ENCODE measurements at places on chromosomes 16 and 17. TPM values are rescaled to one million over a fixed set of nuclear protein-coding genes. Genes with fewer than 3 reads are reported as not detected.

Gene ANKRD40CL
- not detected for total RNA-seq

Gene PITPNC1
- total RNA-seq = 150 TPM

Gene TBC1D3D
- total RNA-seq = 4.9 TPM

- no peak for DNase-seq
Observed at GRCh38 chr16:66903544-66904427, 14.9 kb downstream of the CDH16 start.

Gene EPX
- total RNA-seq = not detected

DNA sequence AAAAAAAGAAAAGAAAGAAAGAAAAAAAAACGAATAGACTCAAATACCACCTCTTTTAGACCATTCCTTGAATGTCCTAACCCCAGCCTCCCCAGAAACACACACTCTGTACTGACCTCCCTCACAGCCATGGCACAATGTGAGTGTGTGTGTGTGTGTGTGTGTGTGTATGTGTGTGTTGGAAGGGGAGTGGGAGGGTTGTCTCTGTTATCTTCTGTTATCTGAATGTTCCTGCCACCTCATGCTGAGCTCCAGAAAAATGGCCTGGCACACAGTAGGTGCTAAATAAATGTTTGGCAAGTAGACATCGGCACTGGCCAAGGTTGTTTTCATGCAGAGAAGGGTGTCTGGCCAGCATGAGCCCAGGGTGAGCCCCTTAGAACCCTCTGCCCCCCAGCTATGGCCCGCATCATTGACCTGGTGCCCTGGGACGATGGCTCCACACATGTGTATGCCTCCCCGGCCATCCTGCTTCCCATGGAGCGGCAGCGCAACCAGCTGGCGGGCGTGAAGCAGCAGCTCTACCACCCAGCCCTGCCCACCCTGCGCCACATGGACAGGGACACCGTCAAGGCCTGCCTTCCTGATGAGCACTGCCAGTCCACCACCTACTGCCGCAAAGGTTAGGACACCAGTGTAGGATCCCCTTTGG, 6.6 kb upstream of the CNGB1 start:
- no peak for DNase-seq

DNA sequence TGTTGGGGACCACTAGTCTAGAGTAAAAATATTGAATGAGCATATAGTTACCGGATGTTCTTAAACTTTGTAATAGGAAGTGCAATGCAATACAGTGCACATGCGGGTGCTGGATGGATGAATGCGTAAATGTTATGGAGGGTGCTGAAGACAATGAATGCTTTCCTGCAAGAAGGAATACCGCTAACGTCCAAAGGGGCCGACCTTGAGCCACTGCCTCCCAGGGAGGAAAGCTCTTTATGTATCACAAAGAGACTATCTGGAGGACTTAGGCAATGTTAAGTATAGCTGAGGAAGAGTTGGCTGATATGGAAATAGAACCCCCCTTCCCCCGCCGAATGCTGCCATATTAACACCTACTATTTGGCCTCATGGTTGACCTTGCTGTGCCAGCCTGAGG, 27.5 kb upstream of the SHCBP1 start:
- no peak for DNase-seq

DNA sequence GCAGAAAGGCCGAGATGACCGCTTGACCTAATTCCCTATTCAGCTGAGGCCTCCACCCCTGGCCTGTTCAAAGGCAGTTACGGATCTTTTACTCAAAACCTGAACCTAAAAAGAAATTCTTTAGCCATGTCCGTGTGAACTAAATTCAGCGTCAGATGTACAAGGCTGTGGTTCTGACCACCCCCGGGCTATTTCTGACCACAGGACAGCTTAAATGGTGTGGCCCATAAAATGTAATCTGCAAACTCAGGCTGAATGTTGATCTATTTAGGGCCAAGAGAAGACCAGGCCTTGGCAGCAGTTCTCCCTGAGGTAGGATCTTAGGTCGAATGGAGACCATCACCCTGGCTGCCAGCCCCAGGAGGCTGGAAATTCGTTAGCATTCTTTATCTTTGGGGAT, 485.5 kb downstream of the WWOX start:
- no peak for DNase-seq

DNA sequence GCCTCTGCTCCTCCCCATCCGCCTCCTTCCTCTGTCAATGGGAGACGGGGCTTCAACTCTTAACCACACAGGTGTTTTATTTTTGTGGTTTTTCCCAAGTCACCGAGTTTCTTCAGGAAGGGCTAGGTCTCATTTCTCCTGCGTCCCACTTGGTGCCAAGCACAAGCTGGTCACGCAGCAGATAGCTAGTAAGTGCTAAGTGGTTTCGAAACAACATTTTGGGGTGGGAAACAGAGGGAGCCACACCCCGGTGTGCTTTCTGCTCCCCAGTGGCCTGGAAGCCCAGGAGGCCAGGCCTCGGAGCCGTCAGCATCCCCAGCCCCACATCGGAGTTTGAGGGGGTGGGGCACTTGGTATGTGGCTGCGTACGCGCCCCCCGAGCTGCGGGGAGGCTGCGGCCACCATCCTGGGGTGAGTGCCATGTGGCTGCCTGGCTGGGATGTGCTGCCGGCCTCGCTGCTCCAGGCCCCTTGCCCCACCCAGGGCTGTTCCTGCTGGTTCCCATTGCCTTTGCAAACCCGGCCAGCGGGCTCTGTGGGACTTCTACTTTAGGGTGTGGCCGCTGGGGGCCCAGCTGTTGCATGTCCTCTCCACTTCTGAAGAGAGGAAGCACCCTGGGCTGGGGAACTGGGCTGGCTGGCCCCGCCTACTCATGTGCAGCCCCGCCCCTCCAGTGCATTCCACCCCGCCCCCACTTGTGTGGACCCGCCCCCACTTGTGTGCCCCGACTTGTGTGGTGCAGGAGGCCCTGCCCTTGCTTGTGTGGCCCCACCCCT, 55.6 kb downstream of the BAIAP2 start:
- no peak for DNase-seq

- DNase-seq = no peak
Observed at GRCh38 chr16:2959206-2959605, 4.9 kb upstream of the KREMEN2 start.

Gene C17orf100
- 0.82 TPM for total RNA-seq

DNA sequence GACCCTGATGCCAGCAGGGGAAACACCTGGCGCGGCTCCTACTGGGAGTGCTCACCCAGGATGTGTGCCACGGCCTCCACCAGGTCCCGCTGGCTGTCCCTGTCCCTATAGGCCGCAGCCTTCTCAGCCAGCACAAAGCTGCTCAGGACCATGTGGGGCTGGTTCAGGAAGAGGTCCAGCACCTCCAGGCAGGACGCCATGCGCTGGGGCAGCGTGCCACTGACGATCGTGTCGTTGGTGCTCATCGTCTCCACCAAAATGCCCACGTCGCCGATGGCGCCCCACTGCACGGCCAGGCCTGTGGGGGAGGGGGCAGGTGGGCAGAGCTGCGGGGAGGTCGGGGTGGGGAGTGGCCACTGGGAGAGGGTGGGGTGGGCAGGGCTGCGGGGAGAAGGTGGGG, 15.9 kb upstream of the DUS1L start:
- DNase-seq = no peak

- no peak for DNase-seq
Observed at GRCh38 chr17:71726341-71726740, 394.5 kb upstream of the SOX9 start.

DNA sequence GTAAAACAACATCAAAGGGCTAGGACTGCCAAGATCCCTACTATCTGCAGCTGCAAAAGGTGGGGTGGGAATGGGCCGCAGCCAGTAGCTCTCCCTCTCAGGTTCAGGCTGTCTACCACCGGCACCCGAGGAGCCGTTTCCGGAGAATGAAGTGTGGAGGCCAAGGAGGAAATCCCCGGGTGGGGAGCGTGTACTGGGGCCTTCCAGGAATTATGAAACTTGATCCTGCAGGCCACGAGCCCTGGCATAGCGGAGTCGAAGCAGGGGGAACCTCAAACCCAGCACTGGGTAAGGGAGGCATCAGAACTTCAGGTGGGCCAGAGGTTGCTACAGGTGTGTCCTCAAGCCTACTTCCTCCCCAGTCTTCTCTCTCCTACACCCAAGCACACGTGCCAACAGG, 5.1 kb downstream of the INPP5K start:
- DNase-seq = no peak

DNA sequence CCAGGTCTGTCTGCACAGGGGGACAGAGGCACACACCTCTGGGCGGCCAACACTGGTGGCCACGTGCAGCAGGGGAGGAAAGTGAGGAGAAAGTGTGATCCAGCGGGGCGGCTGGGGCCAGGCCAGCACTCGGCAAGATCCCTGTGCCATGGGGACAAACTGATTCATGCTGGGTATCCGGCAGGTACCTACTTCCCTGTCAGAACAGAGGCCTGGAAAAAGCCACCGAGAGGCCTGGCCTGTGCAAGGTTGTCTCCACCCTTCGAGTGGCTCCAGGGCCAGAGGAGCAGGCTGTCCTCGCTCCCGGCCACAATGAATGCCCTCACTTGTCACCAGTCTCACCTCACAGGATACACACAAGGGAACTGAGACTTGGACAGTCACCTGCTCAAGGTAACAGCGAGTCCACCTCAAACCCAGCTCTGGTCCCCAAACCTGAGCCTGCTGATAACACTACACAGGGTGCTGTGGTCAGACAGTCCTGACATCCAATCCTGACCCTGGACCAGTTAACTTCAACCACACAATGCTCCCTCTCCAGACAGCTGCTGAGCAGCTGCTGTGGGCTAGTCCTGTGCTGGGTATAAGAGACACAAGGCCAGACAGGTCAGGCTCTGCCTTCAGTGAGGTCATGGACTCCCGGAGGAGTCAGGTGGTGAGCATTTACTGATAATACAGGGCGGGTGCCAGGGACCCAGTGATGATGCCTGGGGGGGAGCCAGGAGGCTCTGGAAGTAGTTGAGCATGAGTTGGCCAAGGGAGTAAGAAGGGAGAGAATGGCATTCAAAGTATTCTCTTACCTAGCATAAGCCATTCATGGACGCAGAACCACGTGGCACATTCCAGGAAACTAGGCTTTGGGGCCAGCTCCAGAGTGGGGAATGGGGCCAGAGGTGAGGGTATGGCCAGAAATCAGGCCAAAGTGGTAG, 53.0 kb downstream of the VAC14 start:
- DNase-seq = no peak

Gene BANP
- total RNA-seq = 88.8 TPM

Gene DHRS7C
- total RNA-seq = not detected

DNA sequence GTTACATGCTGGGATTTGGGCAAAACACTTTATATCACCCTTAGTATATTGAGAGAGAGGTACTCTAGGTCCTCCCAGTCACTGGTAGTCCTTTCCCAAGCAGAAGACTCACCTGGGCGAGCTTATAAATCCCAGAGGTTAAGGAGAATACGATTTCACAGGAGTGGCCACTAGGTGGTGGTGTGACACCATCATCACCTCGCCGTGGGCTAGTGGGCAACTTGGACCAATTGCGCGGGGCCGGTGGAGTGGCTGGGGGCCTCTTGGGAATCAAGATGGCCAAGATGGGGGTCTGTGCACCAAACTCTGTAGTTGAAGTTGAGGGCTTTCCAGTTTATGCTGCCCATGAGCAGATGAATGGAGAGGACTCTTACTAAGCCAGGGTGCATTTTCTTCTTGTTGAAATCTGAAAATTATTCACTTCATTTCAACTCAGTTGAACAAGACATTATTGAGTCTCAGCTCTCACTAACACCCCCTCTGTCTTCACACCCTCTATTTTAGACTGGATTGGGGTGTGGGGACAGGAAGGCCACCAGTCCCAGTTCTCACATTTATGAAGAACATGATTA, 38.2 kb upstream of the PIRT start:
- no peak for DNase-seq

DNA sequence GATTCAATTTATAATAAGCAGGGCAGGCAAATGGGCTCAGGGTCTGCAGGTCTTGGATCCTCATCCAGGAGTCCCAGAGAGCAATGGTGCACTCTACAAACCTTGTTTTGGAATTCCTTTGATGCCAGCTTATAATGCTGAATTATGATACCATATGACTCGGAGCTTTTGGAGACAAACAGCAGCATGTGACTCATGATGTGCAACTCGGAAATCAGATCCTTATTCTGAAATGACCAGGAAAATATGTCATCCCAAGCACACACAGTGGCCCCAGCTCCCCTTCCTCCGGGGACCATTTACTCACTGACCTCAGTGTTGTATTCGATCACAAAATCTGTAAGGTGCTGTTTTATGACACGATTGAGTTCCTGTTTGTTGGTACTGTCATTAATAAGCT, 20.2 kb upstream of the UMOD start:
- no peak for DNase-seq

Gene LGALS9
- total RNA-seq = 102 TPM

DNA sequence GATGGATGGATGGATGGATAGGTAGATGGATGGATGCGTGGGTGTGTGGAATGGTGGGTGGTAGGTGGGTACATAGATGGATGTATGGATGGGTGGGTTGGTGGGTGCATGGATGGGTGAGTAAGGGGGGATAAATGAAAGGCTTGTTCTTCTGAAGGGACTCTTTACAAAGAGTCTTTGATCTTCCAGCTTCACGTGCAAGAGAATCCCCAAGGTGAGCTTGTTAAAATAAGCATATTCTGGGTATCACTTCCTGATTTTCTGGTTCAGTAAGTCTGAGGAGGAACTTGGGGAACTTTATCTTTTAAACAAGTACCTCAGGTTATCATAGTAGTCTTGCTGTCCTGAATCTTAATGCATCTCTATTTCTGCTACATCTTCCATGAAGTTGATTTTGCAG, 639.1 kb downstream of the MAF start:
- no peak for DNase-seq

Gene CX3CL1
- total RNA-seq = not detected

Gene CTRB2
- total RNA-seq = not detected
